Stimulated activated CD4-positive, alpha-beta T cell treated with anti-CD3 and anti-CD28 coated beads, TNF-alpha, amount 100 ng/mL, for 4 hours (primary cell): ENCODE measurements at places on chromosomes 4 and X.

- no peak for DNase-seq
These were observed 1390.9 kb downstream of the C4orf33 start for GRCh38 chr4:130486841-130487240.

DNA sequence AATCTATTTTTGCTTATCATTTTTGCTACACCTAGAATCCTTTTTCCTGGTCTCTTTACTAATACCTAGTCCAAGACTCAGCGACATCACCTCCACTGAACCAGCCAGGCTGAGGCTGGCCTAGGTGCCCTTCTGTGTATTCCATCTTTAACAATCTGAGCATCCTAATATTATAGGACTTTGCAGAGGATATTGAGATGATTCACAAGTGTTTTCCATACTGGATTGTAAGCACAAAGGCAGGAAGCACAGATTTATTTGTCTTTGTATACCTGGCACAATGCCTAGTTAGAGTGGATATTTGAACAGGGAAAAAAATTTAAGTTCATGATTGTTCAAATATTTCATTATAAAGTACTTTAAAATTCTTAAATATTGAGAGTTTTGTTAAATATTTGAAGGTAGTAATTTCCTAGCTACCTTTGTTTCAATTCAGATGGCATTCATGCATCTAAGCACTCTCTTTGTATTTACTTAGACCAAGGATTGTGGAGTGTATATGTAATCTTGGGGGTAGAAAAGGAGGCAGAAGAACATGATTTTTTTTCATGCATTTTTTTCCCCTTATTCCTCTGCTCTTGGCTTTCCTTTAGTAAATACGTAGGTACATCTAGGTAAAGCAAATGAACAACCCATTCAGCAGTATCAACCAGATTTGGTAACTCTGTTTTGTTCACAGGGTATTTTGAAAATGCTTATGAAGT, 18.4 kb downstream of the SMARCA5 start:
- no peak for DNase-seq

DNA sequence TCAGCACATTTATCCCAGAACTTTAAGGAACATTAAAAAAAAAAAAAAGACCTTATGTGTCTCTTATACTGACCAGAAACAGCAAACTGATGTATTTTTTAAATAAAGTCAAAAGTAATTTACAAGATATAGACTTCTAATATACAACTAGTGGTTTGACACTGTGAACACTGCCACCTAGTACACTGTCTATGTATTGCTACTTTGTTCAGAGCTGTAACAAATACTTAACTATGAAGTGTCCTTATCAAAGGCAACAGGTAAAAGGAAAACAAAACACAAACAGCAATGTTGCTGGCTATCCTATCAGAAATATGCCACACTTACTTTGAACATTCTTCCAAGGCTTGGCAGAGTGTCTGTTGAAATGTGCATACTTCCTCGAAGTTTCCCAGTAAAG, 60.4 kb downstream of the CD40LG start:
- DNase-seq = no peak

GRCh38 chrX:119693040-119693995, at the start of gene SEPTIN6:
SEPTIN6 (minus strand) TSS chrX:119693168; CDS start chrX:119693105, 63 bp downstream.
- peak; percentile 63 for DNase-seq

- DNase-seq = no peak
These were observed 25.2 kb downstream of the TET2 start for GRCh38 chr4:105171912-105172311.

DNA sequence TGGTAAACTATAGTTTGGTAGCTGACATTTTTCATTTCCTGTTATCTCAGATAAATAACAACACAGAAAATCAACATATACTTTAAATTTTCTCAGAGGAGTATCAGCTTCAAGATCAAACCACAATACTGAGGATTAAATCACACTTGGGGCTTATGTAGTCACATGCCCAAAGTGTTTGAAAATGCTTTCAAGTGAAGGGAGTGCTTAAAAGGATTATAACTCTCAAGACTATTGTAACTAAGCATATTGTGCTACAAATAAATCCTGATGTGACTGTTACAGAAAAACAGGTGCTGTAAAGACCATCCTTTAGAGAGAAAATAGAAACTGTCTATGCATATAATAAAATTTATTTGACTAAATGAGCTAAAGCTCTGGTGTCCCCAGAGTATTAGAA, 887.6 kb downstream of the ADGRL3 start:
- no peak for DNase-seq

- no peak for DNase-seq
These were observed 141.9 kb upstream of the ANXA3 start for GRCh38 chr4:78409612-78410202.

DNA sequence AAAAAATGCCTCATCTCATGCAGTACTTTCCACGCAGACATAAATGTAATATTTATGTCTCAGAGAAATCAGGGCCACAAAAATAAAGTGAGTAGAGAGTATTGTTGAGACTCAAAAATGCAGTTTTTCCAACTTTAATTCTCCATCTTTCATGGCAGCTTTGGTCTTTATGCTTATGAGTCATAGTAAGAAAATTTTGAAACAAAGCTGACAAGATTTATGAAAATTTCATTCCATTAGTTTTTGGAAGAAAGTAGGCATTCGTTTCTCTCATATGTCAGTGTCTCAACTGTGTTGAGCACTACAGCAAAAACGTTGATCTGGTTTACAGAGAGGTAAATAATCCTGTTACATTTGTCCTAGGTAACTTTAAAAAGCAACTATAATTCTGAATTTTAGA, 656.8 kb downstream of the IQCM start:
- no peak for DNase-seq

GRCh38 chrX:71453056-71453455, 79.8 kb upstream of the OGT start:
- no peak for DNase-seq

DNA sequence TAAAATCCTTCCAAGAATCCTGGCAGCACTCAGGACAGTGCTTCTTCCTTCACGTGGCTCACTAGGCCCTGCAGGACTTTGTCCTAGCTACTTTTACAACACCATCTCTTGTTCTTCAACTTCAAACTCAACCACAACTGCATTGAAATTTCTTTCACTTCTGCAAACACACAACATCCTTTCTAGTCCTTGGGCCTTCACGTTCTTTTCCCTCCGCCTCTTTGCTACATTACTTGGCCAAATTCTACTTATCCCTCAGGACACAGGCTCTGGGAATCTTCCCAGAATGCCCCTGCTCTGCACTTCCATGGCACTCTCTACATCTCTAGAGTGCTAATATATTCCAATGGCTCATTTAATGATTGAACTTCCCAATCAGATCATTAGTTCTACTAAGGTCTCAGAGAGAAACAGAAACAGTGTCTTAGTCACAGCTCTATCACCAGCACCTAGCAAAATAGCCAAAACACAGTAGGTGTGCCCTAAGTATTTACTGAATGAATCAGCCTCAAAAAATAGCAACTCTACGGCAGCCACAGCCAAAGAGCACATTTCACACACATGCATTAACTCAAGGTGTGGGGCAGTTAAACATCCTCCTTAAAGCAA, 73.3 kb downstream of the MANBA start:
- no peak for DNase-seq

GRCh38 chrX:18674417-18674787, 2.5 kb upstream of the RS1 start:
- no peak for DNase-seq

- no peak for DNase-seq
These were observed 1.4 kb upstream of the ADGRL3 start for GRCh38 chr4:61198686-61199085.

GRCh38 chrX:13013363-13014110, 30.9 kb downstream of the FAM9C start:
- DNase-seq = no peak

- DNase-seq = no peak
These were observed 11.8 kb downstream of the KIF4A start for GRCh38 chrX:70301716-70302115.

GRCh38 chr4:169975838-169976796, 50.1 kb downstream of the MFAP3L start:
- no peak for DNase-seq

- DNase-seq = no peak
These were observed 3.4 kb downstream of the ENOPH1 start for GRCh38 chr4:82433791-82434190.

- no peak for DNase-seq
These were observed 684.6 kb downstream of the ARAP2 start for GRCh38 chr4:35559559-35560365.

- no peak for DNase-seq
These were observed 57.8 kb downstream of the ADGRA3 start for GRCh38 chr4:22458098-22458497.
